ENCODE measurements at places on chromosomes 5 and 9. TPM values are rescaled to one million over a fixed set of nuclear protein-coding genes. Genes with fewer than 3 reads are reported as not detected.

Gene ROR2
- total RNA-seq: 0.43 TPM

GRCh38 chr9:125852386-125852785, 105.2 kb downstream of the PBX3 start:
- no peak overlapping the region for H3K4me3 ChIP-seq
- H3K27ac ChIP-seq: no peak overlapping the region
- DNase-seq: no peak
- peaks cover 7% of the 10 kb centered on the region for H3K4me1 ChIP-seq
- H3K36me3 ChIP-seq: no peaks in the 10 kb centered on the region

- no peaks in the 10 kb centered on the region for H3K4me1 ChIP-seq
- no peaks in the 10 kb centered on the region for H3K36me3 ChIP-seq
- no peaks in the 10 kb centered on the region for H3K27me3 ChIP-seq
Measured at GRCh38 chr9:80952363-80952922, 736.9 kb downstream of the TLE1 start.

- H3K36me3 ChIP-seq: peaks cover 62% of the 10 kb centered on the region
- peak overlapping the region; percentile 72 for H3K27ac ChIP-seq
- no peak overlapping the region for H3K4me3 ChIP-seq
- no peak for DNase-seq
- no peaks in the 10 kb centered on the region for H3K27me3 ChIP-seq
Measured at GRCh38 chr5:178221282-178221681, 11.3 kb downstream of the PHYKPL start.

DNA sequence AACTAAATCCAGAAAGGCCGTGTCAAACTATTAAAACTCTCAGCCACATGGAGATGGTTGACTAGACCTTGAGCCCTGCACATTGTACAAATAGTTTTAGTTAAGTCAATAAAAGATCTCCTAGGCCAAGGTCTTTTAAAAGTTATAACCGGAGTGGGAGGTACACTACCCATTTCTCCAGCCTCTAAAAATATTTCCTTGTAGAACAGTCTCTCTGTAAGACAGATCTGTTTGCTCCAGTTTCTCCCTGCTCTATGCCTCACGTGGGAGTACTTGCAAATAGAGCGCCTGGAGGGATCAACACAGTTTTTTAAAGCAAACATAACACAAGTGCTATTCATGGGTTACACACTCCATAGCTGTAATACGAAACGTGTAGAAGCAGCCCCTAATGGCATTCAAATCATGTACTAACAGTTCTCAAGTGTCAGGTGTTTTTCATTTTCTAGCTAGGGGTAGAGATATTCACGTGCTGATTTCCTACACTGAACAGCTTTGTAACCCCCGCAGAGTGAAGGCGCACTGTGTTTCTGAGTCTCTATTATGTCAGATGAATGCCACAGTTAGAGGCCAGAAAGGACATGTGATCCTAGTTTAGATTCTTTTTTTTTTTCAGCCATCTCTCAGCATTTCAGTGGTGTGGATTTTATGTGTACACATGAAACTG, 703.4 kb upstream of the GRAMD2B start:
- no peak overlapping the region for H3K27ac ChIP-seq
- no peaks in the 10 kb centered on the region for H3K27me3 ChIP-seq
- no peaks in the 10 kb centered on the region for H3K36me3 ChIP-seq
- no peaks in the 10 kb centered on the region for H3K4me1 ChIP-seq
- DNase-seq: no peak

DNA sequence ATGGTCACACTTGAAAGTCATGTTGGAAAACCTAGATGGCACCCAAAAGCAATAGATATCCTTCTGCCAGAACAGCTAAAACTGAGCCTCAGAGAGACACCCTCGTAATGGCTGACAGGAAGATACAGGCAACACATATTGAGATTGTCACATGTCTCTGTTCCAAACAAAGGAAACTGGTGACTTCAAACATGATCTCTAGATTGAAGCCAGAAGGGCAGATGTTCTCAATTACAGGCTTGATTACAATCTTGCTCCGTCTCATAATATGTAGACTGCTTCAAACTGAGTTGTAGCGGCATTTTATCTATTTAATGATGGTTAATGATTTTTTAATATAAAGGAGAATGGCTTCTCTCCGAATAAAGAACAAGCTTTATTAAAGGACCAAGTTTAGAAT, 774.3 kb downstream of the KCTD16 start:
- no peak overlapping the region for H3K27ac ChIP-seq
- DNase-seq: no peak
- H3K27me3 ChIP-seq: no peaks in the 10 kb centered on the region
- no peaks in the 10 kb centered on the region for H3K36me3 ChIP-seq
- no peak overlapping the region for H3K4me3 ChIP-seq

DNA sequence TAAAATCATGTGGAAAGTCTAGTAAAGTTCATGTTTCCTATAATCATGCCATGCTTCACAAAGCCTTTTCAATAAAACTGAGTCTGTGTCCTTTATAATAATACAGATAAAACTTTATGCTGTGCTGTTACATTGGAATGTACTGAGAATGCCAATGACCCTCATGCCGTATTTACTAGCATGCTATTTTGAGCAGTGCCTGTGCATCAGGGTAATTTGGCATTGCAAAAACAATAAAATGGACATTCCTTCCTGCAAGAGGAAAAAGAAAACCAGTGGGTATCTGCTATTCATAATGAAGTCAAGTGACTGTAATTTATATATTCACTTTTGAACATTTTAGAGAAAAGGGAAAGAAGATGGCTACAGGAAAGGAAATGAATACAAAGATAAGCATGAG, 159.0 kb downstream of the PBX3 start:
- no peak overlapping the region for H3K4me3 ChIP-seq
- no peaks in the 10 kb centered on the region for H3K4me1 ChIP-seq
- H3K36me3 ChIP-seq: no peaks in the 10 kb centered on the region
- H3K27ac ChIP-seq: no peak overlapping the region

DNA sequence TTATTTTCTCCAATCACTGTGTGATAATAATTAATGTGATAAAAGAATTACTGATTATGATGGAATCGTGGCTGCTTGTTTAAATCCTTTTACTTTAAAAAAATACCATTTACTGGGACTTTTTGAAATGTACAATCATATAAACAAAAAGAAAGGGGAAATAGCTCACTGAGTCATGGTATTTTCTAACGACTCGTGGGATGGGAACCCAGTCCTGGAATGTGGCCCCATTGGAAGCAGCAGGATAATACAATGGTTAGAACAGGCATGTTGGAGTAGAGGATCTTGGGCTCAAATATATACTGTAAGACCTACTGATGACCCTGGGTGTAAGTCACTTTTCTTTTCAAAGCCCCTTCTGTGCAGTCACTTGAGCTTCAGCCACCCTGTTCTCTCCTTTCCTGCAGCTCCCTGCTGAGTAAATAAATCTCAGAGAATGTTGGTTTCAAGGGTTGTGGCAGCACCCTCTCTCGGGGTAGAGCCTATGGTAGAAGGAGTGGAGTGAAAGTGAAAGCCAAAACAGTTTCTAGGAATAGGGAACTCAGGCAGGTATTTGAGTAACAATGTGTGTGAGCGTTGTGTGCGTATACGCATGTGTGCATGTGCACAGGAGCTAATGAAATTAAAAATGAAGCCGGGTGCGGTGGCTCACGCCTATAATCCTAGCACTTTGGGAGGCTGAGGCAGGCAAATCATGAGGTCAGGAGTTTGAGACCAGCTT, 40.8 kb upstream of the LARP1 start:
- H3K36me3 ChIP-seq: no peaks in the 10 kb centered on the region
- no peaks in the 10 kb centered on the region for H3K27me3 ChIP-seq
- H3K27ac ChIP-seq: no peak overlapping the region

- no peak overlapping the region for H3K4me3 ChIP-seq
- no peaks in the 10 kb centered on the region for H3K36me3 ChIP-seq
- DNase-seq: no peak
- H3K27me3 ChIP-seq: no peaks in the 10 kb centered on the region
- H3K4me1 ChIP-seq: no peaks in the 10 kb centered on the region
Measured at GRCh38 chr5:9233712-9234111, 312.2 kb downstream of the SEMA5A start.

Gene LRRC26
- total RNA-seq: not detected

Gene PCDHB11
- not detected for total RNA-seq

DNA sequence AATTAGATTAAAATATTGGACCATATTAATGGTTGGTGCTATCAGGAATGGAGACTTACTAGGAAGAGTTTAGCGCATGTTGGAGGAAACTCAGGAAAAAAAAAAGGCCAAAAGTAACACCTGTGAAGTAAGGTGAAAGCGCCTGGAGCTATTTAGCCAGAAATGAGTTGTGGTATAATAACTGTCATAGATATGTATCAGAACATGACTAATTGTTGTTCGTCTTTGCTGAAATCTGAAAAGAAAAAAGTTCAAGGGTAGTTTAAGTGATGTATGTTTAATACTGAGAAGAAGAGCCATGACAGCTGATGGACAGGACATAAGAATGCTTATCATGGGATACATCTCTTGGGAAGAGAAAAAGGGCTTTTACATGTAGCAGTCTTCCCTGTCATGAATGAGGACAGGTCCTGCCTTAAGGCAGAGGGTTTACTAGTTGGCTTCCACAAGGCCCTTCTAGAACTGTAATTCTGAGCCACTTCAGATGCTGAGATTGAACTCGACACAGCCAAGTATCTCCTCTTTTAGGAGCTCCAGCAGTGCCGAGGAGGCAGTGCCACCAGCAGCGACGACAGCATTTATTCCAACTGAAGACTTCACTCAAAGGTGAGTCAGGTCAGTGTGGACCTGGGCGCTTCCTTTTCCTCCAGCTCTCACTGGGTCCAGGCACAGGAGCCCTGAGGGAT, 940 bp upstream of the CAMK4 start:
- peak; percentile 75 for DNase-seq
- peaks cover 29% of the 10 kb centered on the region for H3K4me1 ChIP-seq
- peaks cover 4% of the 10 kb centered on the region for H3K27me3 ChIP-seq
- peak overlapping the region; percentile 97 for H3K4me3 ChIP-seq

Gene ADAMTS13
- total RNA-seq: 1.3 TPM

DNA sequence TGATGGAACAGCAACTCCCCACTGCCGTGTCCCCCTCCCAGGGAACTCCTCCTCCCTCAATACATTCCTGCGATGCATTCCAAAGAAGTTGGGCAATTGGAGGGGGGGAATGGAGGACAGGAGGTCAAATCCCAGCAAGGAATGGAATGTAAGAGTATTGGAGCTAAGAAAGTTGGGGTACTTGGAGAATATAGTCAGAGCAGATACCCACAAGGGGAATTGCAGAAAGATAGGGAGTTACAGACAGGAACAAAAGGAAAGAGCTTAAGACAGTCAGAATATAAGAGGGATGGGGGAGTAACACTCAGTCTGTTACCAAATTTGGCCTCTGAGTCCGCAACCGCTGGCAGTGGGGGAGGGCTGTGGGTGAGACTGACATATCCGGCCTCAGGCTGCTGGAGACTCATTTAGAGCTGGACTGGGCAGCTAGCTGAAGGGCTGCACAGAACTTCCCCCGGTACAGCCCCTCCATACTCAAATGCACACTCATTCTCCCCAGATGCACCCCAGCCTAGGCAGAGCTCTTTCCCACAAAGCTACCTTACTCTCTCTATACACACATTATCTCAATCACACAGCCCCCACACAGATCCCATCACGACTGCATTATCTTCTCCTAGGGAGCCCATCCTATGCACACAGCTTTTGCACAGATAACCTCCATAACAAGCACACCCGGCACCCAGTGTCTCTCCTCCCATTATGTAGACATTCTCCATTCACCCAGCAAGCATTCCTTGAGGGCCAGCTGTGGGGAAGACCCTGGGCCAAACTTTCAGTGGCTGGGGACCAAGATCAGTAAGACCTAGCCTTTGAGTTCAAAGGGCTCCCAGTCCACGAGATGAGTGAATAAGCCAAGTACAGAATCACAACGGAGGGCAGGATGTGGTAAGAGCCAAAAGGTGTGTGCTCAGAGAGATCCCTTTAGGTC, 3.7 kb downstream of the TLN1 start:
- peaks cover 16% of the 10 kb centered on the region for H3K4me1 ChIP-seq
- peak; percentile 82 for DNase-seq
- H3K27me3 ChIP-seq: no peaks in the 10 kb centered on the region
- H3K36me3 ChIP-seq: peaks cover 29% of the 10 kb centered on the region
- H3K4me3 ChIP-seq: no peak overlapping the region

GRCh38 chr5:71471193-71471592, 15.7 kb downstream of the BDP1 start:
- no peak overlapping the region for H3K27ac ChIP-seq
- no peaks in the 10 kb centered on the region for H3K4me1 ChIP-seq
- peaks cover 45% of the 10 kb centered on the region for H3K36me3 ChIP-seq
- DNase-seq: no peak
- H3K27me3 ChIP-seq: no peaks in the 10 kb centered on the region

Gene PCDHGC5
- total RNA-seq: not detected

DNA sequence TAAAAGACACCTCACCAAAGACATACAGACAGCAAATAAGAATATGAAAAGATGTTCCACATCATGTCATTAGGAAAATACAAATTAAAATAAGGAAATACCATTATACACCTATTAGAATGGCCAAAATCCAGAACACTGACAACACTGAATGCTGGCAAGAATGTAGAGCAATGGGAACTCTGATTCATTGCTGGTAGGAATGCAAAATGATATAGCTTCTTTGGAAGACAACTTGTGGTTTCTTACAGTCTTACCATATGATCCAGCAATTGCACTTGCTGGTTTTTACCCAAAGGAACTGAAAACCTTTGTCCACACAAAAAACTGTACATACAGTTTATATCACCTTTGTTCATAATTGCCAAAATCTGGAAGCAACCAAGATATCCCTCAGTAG, 6.5 kb downstream of the TMEM161B start:
- no peak for DNase-seq
- peaks cover 29% of the 10 kb centered on the region for H3K4me1 ChIP-seq
- no peak overlapping the region for H3K4me3 ChIP-seq
- H3K36me3 ChIP-seq: peaks cover 51% of the 10 kb centered on the region
- no peak overlapping the region for H3K27ac ChIP-seq
- H3K27me3 ChIP-seq: no peaks in the 10 kb centered on the region

Gene NUTM2F
- total RNA-seq: not detected

Gene NPR3
- not detected for total RNA-seq

DNA sequence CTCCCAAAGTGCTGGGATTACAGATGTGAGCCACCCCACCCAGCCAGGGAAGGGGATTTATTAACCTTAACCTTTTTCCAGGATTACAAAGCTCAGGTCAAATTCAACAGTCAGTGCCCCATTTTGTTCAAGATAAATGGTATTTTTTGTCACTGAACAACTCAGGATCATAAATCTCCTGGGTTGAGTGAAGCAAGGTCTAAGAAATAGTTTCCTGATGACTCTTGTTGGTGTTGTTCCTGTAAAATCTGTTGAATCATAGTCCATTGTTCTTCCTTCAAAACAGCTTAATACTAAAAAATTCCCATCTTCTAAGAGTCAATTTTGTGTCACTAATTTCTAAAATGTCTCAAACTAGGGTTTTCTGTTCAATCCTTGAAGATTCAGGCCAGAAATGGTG, 33.9 kb upstream of the JMY start:
- no peak overlapping the region for H3K27ac ChIP-seq
- H3K4me1 ChIP-seq: no peaks in the 10 kb centered on the region
- no peaks in the 10 kb centered on the region for H3K27me3 ChIP-seq
- no peak for DNase-seq
- no peak overlapping the region for H3K4me3 ChIP-seq

- H3K27me3 ChIP-seq: no peaks in the 10 kb centered on the region
- H3K36me3 ChIP-seq: no peaks in the 10 kb centered on the region
- no peak overlapping the region for H3K4me3 ChIP-seq
- no peak for DNase-seq
- no peak overlapping the region for H3K27ac ChIP-seq
Measured at GRCh38 chr9:80326105-80326504, 754.3 kb downstream of the TLE4 start.

Gene ANKRD31
- total RNA-seq: 0.47 TPM

GRCh38 chr9:136225366-136225747, 20.3 kb downstream of the QSOX2 start:
- H3K4me3 ChIP-seq: no peak overlapping the region
- H3K27ac ChIP-seq: no peak overlapping the region
- no peak for DNase-seq
- H3K4me1 ChIP-seq: peaks cover 10% of the 10 kb centered on the region
- peaks cover 28% of the 10 kb centered on the region for H3K36me3 ChIP-seq

Data from activated CD4-positive, alpha-beta T cell treated with anti-CD3 and anti-CD28 coated beads, Interleukin-2, amount 10 ng/mL, durations not matched to agents 24 days and 14 days (primary cell).